Central memory CD4-positive, alpha-beta T cell (primary cell): ENCODE measurements at places on chromosomes 12 and 14.

- DNase-seq: no peak
These were observed 61.3 kb downstream of the CDK17 start for GRCh38 chr12:96338852-96339471.

- DNase-seq: no peak
These were observed 75.1 kb downstream of the ADGRD1 start for GRCh38 chr12:131028587-131029338.

DNA sequence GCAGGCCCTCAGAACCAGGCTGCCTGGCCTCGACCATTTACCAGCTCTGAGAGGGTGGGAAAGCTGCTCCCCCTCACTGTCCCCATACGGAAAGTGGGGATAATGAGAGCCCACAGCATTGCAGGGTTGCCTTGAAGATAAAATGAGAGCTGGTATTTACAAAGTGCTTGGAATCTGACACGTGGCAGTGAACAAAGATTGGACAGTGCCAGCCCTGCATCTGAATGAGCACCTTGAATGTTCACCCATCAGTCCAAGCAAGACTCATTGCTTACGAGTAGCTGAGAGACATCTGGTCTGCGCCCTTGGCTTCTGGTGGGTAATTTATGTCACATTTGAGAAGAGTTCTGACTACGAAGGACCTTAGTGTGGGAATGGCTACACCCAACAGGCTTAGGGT is 67.5 kb downstream of the CLMN start:
- no peak for DNase-seq

DNA sequence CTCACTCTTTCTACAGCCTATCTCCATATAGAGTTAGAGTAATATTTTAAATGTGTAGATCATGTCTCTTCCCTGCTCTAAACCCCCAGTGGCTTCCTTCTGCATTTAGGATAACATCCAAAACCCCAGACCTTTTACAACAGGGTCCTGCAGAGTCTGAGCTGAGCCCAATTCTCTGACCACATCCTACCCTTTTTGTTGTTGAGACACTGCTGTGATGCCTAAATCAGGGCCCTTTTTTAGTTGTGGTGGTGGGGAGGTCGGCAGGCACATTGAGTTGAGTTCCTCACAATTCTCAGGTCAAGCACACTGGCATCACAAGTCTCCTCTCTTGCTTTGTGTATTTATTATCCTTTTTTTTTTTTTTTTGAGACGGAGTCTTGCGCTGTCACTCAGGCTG is 1.8 kb upstream of the DDX47 start:
- no peak for DNase-seq

GRCh38 chr12:42759622-42760273 is 170.2 kb upstream of the PRICKLE1 start:
- DNase-seq: no peak

DNA sequence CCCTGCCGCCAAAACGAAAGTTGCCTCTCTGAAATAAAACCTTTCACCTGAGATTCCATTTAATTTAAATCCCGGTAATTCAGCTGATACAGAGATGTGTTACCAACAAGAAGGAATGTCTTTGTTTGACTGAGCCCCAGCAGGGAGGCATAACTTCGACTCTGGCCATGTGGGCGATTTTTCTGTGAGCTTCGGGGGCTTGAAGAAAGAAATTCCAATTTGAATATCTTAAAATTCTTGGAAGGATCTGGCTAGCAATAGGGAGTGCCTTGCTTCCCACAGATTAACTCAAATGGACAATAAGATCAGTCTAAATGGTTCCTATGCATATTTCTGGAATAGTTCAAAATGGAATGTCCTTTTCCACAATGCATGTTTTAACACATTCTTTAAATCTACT is 252.5 kb upstream of the TMPO start:
- no peak for DNase-seq

GRCh38 chr14:91413547-91414474 is 3.8 kb downstream of the CCDC88C start:
- peak; percentile 52 for DNase-seq

DNA sequence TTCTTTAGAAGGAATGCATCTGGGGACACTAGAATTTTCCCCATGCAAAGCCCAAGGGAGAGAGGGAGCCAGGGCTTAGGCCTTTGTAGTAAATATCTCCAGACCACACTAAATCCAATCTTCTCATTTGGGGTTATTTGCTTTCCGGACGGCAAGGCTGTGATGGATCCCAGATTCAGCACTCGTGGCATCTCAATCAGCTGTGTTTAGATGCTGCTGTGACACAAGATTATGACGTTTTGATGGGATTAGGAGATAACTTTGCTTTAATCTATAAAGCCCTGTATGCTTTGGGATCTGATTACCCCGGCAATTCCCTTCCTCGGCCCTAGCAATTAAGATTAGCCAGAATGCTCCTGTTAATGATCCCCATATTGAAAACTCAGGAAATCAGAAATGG is 686.7 kb upstream of the TBX3 start:
- no peak for DNase-seq

GRCh38 chr12:121637231-121637914 is 11.0 kb downstream of the ORAI1 start:
- DNase-seq: peak; percentile 49

DNA sequence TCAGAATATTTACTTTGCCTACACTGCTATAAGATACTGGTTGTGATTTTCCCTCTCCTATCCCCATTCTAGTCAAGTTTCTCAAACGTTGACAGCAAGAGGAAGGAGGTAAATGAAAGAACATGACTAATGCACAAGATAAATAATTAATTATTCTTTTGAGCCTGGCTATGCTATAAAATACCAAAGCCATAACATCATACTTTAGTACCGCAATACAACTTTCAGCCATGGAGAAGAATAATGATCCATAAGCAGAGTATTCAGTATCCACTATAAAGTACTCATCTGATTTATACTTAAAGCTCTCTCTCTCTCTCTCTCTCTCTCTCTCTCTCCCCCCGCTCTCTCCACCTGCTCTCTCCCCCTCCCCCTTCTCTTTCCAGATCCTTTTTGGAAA is 41.3 kb downstream of the TDG start:
- no peak for DNase-seq

DNA sequence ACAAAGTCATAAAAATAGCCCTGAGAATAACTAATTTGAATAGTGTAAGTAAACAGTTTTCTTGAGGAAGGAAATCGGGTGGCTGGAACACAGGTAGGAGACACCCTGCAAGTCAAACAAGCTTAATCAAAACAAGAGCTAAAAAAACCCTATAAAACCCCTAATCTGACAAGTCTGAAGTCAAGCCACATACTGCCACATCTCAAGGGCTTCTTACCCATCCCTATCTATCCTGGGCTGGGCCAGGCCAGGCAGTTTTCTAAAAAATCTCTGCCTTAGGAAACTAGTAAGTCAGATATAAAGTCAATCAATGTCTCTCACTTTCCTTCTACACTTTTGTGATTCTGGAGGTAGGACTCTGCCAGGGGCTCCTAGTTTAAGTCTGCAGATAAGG is 15.3 kb downstream of the UBE2N start:
- DNase-seq: no peak

DNA sequence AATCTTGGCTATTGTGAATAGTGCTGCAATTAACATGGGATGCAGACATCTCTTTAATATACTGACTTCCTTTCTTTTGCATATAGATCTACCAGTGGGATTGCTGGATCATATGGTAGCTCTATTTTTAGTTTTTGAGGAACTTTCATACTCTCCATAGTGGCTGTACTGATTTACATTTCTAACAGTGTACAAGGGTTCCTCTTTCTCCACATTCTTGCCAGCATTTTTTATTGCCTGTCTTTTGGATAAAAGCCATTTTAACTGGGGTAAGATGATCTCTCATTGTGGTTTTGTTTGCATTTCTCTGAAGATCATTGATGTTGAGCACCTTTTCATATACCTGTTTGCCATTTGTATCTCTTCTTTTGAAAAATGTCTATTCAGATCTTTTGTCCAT is 8.4 kb downstream of the AMDHD1 start:
- DNase-seq: no peak

DNA sequence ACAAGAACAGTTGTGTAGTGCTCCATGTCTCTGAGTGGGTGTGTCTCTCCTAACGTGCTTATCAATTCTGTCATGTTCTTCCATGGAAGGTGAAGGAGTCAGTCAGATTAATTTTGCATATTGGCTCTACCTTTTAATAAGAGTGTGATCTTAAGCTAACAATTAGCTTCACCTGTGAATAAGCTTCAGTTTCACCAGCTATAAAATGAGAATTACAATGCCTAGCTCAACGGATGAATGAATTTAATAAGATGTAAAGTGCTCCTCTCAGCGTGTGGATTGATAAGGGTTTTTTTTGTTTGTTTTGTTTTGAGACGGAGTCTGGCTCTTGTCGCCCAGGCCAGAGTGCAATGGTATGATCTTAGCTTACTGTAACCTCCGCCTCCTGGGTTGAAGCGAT is 32.7 kb downstream of the CCDC175 start:
- DNase-seq: no peak

- no peak for DNase-seq
These were observed 499.0 kb downstream of the GALC start for GRCh38 chr14:87494010-87494409.

DNA sequence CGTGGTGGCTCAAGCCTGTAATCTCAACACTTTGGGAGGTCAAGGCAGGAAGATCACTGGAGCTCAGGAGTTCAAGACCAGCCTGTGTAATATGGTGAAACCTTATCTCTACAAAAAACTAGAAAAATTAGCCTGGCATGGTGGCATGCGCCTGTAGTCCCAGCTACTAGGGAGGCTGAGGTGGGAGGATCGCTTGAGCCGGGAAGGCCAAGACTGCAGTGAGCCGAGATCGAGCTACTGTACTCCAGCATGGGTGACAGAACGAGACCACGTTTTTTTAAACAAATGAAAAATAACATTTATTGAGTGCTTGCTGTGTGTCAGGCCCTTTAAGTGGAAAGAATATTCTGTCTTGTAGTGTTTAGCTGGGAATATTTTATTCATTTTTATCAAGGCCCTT is 26.6 kb upstream of the CLMN start:
- no peak for DNase-seq

DNA sequence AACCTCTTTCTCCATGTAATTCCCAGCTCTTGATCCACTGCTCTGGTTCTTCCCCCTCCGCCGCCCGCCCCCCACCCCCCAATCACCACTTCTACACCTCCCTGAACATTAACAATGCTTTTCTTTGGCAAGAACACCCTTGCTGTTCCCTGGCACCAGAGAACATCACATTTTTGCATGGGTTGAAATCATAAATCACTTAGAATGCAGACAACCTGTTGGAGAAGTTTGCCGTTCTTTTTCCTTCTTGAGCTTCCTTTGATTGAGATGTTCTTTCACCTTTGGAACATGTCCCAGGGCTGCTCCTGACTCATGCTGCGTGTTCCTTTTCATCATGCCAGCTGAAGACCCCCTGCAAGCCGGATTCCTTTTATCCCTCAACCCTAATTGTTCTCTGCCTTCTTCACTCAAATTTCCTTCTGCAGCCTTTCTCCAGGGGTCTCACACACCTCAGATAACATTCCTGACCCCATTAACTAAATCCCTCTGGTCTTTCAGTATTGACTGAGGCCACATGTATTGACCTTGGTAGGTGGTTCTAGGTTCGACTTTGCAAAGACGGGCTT is 294.1 kb upstream of the TMPO start:
- no peak for DNase-seq
